ENCODE measurements at places on chromosomes 4 and X.

DNA sequence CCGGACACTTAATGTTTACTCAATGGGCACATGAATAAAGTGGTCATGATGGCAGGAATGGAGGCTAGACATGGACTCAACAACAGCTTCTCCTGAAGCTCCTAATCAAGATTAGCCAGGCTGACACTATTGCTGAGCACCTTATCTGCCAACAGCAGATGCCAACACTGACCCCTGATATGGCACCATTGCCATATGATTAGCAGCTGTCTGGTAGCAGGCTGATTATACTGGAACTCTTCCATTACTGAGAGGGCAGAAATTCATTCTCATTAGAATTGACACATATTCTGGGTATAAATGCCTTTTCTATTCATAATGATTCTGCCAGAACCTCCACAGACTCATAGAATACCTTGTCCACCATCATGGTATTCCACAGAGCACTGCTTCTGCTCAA lies 18.4 kb upstream of the AFF1 start:
- DNase-seq: no peak
- peaks cover 9% of the 10 kb centered on the region for H3K4me1 ChIP-seq
- no peak overlapping the region for H3K4me3 ChIP-seq
- no peaks in the 10 kb centered on the region for H3K27me3 ChIP-seq

DNA sequence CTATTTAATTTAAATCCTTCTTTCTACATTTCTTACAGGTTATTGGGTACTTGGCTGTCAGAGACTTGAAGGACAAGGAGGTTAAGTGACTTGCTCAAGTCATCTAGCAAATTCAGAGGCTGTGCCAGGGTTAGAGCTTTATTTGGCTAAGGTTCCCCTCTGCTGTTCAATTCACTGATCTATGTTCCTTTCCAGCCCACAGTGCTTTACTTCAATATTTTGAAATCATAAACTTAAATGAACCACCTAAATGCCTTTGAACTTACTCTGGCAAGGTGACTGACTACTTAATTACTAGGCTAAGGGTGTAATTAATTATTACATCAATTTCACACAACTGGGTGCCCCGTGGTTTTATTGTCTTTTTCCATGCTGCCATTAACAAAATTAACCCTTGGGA lies 288.7 kb downstream of the CAMK2D start:
- H3K36me3 ChIP-seq: peaks cover 6% of the 10 kb centered on the region
- no peak for DNase-seq
- no peak overlapping the region for H3K27ac ChIP-seq
- peaks cover 19% of the 10 kb centered on the region for H3K4me1 ChIP-seq
- H3K4me3 ChIP-seq: no peak overlapping the region

DNA sequence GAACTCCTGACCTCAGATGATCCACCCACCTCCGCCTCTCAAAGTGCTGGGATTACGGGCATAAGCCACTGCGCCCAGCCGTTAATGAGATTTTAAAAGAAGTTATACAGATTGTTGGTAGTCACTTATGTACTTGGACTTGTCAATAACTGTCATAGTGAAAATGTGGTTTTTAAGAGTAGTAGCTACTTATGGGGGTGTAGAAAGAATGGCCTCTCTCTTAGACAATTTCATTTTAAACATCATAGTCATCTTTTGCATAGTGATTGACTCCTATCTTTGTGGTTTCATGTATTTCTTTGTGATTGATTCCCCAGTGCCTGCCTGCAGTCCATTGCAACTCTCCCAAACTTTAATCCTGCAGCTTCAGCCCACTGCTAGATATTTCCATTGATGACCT lies 17.4 kb downstream of the FAM199X start:
- DNase-seq: no peak
- H3K4me3 ChIP-seq: no peak overlapping the region
- peaks cover 14% of the 10 kb centered on the region for H3K36me3 ChIP-seq

- no peaks in the 10 kb centered on the region for H3K27me3 ChIP-seq
- peak overlapping the region; percentile 59 for H3K27ac ChIP-seq
- H3K4me3 ChIP-seq: no peak overlapping the region
- H3K36me3 ChIP-seq: peaks cover under 1% of the 10 kb centered on the region
- DNase-seq: no peak
These were observed 3.3 kb downstream of the MYL5 start for GRCh38 chr4:677431-678293.

- no peaks in the 10 kb centered on the region for H3K36me3 ChIP-seq
- H3K4me1 ChIP-seq: no peaks in the 10 kb centered on the region
- H3K27me3 ChIP-seq: no peaks in the 10 kb centered on the region
- no peak overlapping the region for H3K27ac ChIP-seq
- DNase-seq: no peak
- H3K4me3 ChIP-seq: no peak overlapping the region
These were observed 49.3 kb upstream of the FAM9A start for GRCh38 chrX:8850478-8850877.

DNA sequence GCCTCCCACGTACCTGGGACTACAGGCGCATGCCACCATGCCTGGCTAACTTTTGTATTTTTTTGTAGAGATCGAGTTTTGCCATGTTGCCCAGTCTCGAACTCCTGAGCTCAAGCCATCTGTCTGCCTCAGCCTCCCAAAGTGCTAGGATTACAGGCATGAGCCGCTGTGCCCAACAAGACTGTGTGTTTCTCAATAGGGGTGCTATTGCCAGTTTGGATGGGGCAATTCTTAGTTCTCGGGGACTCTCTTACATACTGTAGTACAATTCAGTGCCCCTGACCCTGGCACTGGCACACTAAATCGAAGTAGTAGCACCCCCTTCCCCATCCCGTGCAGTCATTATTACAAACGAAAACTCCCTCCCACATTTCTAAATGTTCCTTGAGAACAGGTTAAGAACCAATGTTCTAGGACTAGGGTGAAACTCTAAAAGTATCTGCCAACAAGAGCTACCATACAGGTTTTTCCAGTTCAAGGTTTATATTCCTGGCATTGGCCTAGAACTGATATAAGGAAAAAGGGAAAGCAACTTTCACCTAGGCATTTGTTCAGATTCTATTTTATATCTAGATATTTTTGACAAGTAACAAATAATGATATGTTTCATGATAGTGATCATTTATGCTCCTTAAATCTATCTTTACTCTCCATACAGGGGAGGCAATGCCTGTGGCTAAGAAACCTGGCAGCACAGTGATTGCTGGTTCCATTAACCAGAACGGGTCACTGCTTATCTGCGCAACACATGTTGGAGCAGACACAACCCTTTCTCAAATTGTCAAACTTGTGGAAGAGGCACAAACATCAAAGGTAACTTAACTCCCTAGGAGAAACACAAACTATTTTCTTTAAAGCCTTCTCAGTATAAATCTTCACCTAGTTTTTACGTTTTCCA lies 50.4 kb upstream of the PGAM4 start:
- peaks cover 2% of the 10 kb centered on the region for H3K4me1 ChIP-seq
- no peak overlapping the region for H3K4me3 ChIP-seq
- no peaks in the 10 kb centered on the region for H3K27me3 ChIP-seq

- peaks cover 18% of the 10 kb centered on the region for H3K36me3 ChIP-seq
- H3K27ac ChIP-seq: no peak overlapping the region
- no peaks in the 10 kb centered on the region for H3K4me1 ChIP-seq
- DNase-seq: no peak
These were observed 73.3 kb downstream of the TAF1 start for GRCh38 chrX:71439420-71439819.

DNA sequence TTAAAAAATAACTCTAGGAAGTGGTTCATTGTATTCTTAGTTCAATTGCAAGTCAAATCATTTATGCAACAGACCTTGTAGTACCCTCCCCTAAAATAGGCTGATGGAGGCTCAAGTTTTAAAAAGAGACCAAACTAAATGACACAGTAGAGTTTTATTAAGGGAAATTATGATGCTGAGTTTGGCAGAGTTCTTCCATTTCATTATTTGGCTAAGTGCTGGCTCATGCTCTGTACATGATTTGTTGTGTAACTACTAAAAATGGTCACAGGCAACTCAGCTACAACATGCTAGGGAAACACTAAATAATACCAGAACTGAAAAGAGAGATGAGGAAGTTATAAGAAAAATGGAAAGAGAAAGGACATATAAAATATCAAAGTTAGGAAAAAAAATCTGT lies 96.1 kb upstream of the TFDP3 start:
- DNase-seq: no peak
- H3K27me3 ChIP-seq: no peaks in the 10 kb centered on the region
- no peak overlapping the region for H3K27ac ChIP-seq
- H3K4me1 ChIP-seq: no peaks in the 10 kb centered on the region
- H3K4me3 ChIP-seq: no peak overlapping the region

- no peak overlapping the region for H3K27ac ChIP-seq
- no peaks in the 10 kb centered on the region for H3K36me3 ChIP-seq
- H3K4me1 ChIP-seq: peaks cover 7% of the 10 kb centered on the region
- H3K4me3 ChIP-seq: peak overlapping the region; percentile 55
- H3K27me3 ChIP-seq: no peaks in the 10 kb centered on the region
These were observed 1.1 kb downstream of the ZCCHC18 start for GRCh38 chrX:104113222-104113965.

DNA sequence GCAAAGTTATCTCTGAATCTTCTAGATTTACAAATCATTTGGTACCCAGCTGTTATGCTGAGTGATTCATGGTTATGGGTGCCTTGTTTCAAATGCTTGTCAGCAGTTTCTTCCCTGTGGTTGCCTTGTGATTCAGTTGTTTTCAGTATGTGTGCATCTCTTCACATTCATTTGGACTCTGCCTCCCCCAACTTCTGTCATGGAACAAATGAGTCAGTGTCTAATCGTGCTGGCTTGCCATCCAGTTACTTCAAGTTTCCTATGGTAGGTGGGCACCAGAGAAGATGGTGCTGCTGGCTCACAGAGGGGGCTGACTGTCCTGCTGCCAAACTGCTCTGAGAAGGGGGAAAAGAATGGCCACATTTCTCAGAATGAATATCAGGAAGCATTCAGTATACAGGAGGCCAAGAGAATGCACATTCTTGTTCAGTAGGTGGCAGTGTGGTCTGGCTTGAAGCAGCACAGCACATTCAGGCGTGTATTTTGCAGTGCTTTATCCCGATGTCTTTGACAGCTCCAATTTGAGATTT lies 260.9 kb downstream of the GLUD2 start:
- H3K36me3 ChIP-seq: no peaks in the 10 kb centered on the region
- no peak overlapping the region for H3K4me3 ChIP-seq
- DNase-seq: no peak
- no peak overlapping the region for H3K27ac ChIP-seq
- H3K4me1 ChIP-seq: peaks cover 3% of the 10 kb centered on the region

GRCh38 chr4:128355305-128355704 lies 67.7 kb upstream of the PGRMC2 start:
- no peak for DNase-seq
- no peaks in the 10 kb centered on the region for H3K36me3 ChIP-seq
- H3K4me1 ChIP-seq: peaks cover 28% of the 10 kb centered on the region
- H3K4me3 ChIP-seq: no peak overlapping the region
- H3K27ac ChIP-seq: peak overlapping the region; percentile 35

DNA sequence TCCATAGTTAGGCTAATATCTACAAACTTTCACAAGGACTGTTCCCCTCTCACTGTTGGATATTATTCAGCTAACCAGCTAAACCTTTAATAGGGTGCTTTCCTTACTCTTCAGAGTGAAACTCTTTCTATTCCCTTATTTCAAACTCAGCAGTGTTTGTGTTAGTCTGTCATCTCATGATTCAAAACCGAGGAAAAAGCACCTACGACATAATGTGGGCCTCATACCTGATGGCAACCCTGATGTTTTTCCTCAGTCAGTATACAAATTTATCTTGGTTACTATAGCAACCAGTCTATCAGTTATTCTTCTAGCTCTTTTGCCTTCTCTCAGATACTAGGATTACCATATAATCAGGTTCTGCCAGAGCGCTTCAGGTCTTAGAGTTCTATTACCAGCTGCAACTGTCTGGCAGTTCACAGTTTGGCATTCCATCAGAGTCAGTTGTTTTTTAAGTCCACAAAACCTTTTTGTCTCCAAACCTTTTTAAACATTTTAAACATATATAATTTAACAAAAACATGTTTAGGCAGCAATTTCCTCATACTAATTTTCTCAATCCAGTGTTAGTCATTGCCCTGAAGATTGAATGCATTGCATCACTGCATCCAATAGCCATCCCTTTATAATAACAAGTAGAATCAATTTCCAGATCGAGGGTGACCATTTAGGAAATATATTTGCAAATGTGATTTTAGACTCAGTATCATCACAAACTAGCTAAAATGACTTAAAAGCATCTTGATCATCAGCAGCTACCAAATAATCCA lies 7.4 kb downstream of the WDR44 start:
- H3K4me1 ChIP-seq: peaks cover 12% of the 10 kb centered on the region
- H3K27me3 ChIP-seq: no peaks in the 10 kb centered on the region
- no peaks in the 10 kb centered on the region for H3K36me3 ChIP-seq

- H3K27me3 ChIP-seq: no peaks in the 10 kb centered on the region
- H3K36me3 ChIP-seq: no peaks in the 10 kb centered on the region
- no peak for DNase-seq
- H3K4me1 ChIP-seq: no peaks in the 10 kb centered on the region
These were observed 52.0 kb upstream of the HS3ST1 start for GRCh38 chr4:11480683-11481082.

DNA sequence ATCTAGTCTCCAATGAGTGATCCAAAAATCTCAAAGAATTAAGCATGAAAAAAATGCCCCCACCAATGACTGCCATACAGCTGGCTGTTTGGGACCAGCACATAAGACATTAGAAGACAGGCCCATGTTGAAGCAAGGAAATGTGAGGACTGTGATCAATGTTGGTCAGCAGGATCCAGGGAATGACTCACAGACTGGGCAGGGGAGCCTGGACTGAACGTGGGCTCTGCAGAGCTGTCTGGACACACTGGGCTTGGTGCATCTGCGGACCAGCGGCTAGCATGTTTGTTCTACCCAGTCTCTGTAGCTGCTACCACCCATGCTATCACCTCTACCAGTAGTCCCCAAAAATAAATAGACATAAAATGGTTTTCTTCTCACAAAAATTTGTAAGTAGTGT lies 108.6 kb downstream of the PALLD start:
- no peak for DNase-seq
- no peaks in the 10 kb centered on the region for H3K36me3 ChIP-seq
- peaks cover 33% of the 10 kb centered on the region for H3K4me1 ChIP-seq
- peak overlapping the region; percentile 1 for H3K27ac ChIP-seq
- no peaks in the 10 kb centered on the region for H3K27me3 ChIP-seq
- no peak overlapping the region for H3K4me3 ChIP-seq

GRCh38 chr4:84530871-84531270 lies 31.8 kb upstream of the NKX6-1 start:
- H3K4me3 ChIP-seq: no peak overlapping the region
- no peak for DNase-seq
- H3K4me1 ChIP-seq: peaks cover 9% of the 10 kb centered on the region
- H3K36me3 ChIP-seq: no peaks in the 10 kb centered on the region

DNA sequence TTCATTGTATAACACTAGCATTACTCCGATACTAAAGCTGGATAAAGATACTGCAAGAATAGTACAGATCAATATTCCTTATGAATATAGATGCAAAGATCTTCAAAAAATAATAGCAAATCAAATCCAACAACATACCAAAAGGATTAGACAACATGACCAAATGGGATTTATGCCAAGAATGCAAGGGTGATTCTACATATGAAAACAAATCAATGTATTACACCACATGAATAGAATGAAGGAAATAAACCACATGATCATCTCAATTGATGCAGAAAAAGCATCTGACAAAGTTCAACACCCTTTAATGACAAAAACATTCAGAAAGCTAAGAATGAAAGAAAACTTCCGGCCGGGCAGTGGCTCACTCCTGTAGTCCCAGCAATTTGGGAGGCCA lies 42.8 kb downstream of the CUL4B start:
- H3K4me3 ChIP-seq: no peak overlapping the region
- H3K27me3 ChIP-seq: no peaks in the 10 kb centered on the region
- no peak for DNase-seq
- no peaks in the 10 kb centered on the region for H3K4me1 ChIP-seq
- no peak overlapping the region for H3K27ac ChIP-seq

- no peak for DNase-seq
- peak overlapping the region; percentile 80 for H3K27ac ChIP-seq
These were observed 1.0 kb upstream of the TMEM131L start for GRCh38 chr4:153465140-153465539.

Data from suprapubic skin (tissue), 4 donors.